ENCODE measurements at places on chromosomes 5 and 9.

DNA sequence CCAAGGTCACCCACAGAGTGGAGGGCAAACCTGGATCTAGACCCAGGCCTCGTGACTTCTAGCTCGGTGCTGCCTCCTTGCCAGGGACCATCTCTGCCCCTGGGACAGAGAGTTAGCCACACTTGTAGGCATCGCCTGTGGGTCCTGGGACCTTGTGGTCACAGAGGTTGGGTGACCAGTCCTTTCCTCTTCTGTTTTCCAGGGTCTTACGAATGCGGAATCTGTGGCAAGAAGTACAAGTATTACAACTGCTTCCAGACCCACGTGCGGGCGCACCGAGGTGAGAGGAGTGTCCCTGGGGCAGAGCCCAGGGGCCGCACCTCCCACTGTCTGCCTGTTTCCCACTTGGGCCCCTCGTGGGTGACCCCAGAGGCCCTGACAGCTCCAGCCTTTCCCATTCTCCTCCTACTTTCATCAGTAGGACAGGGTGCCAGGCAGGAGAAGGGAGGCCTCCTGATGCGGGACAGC lies 76.3 kb downstream of the AMBP start:
- no peak for DNase-seq

DNA sequence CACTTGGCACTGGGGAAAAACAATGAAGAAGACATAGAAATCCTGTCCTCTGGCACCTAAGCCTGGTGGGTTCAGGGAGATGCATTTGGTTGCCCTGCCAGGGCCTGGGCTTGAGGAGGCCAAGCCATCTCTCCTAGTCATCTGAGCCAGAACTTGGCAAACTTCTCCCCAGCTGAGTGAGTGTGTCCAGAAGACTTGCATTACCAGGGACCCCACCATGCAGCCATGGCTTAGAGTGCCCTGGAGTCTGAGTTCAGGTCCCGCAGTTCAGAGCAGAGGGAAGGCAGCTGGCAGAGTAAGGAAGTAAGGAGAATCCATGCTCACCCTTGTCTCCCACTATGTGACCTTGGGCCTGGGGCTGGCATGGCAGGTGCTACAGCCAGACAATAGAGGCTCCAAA lies 37.4 kb upstream of the FCN1 start:
- DNase-seq, result no peak

DNA sequence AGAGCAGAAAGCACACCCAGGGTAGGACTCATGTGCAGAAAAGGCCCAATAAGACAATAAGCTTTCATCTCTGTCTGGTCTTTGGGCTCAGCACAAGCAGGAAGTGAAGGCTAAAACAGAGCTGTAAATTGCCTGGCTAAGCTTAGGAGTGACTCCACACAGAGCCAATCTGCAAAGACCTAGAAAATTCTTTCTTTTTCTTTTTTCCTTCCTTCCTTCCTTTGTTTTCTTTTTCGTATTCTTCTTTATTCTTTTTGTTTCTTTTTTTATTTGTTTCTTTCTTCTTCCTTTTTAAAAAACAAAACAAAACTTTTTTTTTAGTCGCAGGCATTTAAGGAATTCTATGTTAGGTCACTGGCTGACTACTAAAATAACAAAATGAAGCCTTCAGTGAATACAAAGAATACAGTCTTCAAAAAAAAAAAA lies 12.2 kb downstream of the SLC35A4 start:
- DNase-seq, result no peak

- DNase-seq, result no peak
Observed at GRCh38 chr5:112971276-112971675, 5.3 kb upstream of the DCP2 start.

- no peak for DNase-seq
Observed at GRCh38 chr9:18362901-18363685, 110.9 kb upstream of the ADAMTSL1 start.

GRCh38 chr9:91223000-91223399 lies 138.7 kb downstream of the AUH start:
- DNase-seq, result no peak

DNA sequence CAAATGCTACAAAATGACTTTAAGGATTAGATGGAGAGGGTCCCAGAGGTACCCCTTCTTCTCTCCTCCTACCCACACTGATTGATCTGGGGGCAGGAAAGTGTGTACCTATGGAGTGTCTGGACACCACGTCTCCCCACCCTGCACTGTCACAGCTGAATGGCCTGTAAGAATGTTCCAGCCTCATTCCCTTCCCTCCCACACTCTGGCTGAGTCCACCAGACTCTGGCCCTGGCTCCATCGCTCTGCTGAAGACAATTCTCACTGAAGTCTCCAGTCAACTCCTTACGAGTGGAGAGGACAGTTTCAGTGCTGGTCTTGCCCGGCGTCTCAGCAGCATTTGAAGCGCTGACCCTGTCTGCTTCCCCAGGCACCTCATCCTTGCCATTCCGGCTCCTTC lies 105.8 kb downstream of the TTLL11 start:
- no peak for DNase-seq

DNA sequence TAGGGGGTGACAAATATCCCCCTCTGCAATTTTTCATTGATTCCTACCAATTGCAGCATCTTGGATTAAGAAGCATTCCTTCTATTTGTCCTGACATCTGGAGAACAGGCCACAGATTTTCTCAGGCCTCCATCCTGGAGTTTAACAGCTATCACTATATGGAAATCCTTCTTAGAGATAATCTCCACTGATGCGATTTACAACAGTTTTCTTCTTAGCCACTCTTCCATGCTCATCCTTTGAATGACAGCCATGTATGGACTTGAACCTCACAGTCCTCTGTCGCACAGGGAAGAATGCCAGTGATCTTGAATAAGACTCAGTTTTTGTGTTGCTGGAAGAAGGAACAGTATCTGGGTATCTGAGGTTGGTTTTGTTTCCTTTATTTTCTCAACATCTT lies 73.2 kb downstream of the PGM5 start:
- no peak for DNase-seq

GRCh38 chr5:171477101-171477500 lies 57.7 kb downstream of the FGF18 start:
- DNase-seq, result no peak

DNA sequence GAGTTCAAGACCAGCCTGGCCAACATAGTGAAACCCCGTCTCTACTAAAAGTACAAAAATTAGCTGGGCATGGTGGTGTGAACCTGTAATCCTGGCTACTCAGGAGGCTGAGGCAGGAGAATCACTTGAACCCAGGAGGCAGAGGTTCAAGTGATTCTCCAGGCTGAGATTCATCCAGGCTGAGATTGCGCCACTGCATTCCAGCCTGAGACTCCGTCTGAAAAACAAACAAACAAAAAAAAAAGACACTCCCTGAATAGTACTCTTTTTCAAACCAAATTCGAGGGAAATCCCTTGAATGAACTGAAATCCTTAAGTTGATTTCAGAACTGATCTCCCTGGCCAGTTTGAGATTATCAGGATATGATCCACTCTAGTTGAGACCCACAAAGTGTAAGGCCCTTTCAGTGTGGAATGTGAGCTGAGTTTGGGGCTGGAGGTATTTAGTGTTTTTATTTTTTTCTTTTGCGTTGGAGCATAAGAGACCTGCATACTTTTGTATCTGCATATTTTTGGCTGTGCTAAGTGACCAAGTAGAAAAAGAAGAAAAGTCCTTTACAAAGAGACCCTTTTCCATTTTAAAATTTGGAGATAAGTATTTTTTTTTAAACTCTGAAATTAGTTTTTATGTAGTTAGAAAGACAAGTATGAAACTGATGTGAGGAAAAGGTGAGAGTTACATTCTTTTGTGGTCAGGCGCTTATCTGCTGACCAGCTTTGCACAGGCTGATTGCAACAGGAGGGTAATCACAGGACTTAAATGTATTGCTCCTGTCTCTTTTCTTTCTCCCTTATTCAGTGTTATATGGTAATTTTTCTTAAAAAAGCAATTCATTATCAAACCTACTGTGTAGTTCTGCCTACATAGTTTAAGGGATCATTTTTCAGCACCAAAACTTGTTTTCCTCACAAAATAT lies 42.9 kb downstream of the TMEFF1 start:
- DNase-seq, result no peak

DNA sequence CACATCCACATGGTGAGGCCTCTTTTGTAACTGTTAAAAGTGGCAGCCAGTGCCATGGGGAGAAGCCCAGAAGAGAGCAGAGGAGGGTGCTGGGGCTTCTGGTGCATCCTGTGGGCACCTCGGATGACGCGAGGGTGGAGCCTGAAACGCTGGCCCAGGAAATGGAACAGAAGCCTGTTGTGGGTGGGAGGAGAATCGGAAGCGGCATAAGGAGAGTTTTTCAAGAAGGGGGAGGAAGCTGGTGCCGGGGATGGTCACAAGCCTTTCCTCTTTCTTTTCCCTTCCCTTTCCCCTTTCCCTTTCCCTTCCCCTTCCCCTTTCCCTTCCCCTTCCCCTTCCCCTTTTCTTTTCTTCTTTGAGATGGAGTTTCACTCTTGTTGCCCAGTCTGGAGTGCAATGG lies 12.9 kb downstream of the ANKRD33B start:
- DNase-seq, result no peak

DNA sequence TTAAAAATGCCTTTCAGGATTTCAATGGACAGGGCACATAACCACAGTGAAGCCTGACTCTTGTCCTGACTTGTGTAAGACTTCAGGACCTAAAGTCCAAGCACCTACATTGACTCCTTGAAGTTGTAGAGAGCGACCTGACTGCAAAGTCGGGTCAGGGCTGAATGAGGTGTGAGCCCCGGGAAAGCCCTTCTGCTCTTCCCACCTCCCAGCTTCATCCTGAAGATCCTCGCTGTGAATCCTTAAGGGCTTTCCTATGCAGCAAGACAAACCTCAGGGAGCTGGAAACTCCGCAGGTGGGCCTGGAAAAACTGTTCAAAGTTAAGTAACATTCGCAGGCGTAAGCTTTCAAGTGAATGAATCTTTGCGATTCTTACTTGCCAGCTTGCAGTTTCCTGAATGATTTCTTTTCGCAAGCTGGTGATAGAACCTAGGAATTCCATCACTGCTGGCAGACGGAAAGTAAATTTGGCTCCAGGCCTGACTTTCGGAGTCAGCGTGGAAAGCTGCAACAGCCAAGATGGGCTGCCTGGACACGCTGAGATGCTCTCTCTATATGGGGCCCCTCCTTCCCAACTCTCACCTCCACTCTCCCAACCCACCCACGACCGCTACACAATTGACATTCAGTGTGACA lies 10.9 kb downstream of the SEMA5A start:
- no peak for DNase-seq

- DNase-seq, result no peak
Observed at GRCh38 chr9:8800196-8800595, 1000.6 kb upstream of the DMAC1 start.

DNA sequence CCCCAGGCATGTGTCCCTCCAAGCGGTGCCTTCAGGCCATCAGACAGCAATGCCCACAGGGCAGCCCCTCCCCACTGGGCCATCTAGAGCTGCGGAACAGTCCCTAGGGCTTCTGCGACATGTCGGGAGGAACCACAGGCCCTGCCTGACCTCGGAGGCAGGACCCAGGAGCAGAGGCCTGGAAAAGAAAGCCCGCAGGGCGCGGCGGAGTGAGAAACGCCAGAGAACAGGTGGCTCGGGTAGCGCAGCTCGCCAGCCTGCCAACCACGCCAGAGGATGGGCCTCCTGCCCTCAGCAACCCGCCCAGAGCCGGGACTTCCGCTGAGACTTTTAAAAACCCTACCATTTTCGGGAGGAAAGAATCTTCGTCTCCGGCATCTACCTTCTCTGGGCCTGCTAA lies 715 bp downstream of the LCN8 start:
- no peak for DNase-seq

DNA sequence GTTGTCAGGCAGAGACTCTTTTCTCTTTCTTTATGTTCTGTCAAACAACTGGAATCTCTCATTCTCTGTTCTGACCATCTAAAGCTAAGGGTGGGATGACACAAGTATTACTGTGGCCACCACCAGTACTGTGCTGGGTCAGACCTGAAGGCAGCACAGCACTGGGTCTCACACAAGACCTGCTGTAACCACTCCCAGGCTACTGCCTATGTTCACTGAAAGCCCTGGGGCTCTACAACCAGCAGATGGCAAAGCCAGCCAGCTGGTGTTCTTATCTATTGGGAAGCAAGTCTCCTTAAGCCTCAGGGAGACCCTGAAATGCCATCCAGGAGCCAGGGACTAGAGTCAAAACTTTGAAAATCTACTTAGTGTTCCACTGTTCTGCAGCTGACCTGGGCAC lies 189.5 kb downstream of the SLCO4C1 start:
- no peak for DNase-seq

DNA sequence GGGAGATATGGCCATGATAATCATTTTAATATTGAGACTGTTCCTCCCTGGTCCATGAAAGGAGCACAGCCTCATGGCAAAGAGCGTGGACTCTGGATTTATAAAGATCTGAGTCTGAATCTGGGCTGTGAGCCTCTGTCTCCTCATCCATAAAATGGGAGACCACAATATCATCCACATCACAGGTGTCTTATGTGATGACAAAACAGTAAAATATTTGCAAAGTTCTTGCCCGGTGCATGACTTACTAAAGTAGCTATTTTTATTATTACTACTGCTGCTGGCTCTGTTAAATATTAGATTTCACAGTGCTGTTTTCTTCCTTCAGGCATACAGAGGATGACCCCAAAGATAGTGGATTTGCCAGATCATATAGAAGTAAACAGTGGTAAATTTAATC lies 74.1 kb downstream of the TEK start:
- no peak for DNase-seq

GRCh38 chr5:40416098-40416497 lies 263.6 kb upstream of the PTGER4 start:
- DNase-seq, result no peak

- no peak for DNase-seq
Observed at GRCh38 chr9:130996205-130996604, 12.8 kb upstream of the LAMC3 start.

DNA sequence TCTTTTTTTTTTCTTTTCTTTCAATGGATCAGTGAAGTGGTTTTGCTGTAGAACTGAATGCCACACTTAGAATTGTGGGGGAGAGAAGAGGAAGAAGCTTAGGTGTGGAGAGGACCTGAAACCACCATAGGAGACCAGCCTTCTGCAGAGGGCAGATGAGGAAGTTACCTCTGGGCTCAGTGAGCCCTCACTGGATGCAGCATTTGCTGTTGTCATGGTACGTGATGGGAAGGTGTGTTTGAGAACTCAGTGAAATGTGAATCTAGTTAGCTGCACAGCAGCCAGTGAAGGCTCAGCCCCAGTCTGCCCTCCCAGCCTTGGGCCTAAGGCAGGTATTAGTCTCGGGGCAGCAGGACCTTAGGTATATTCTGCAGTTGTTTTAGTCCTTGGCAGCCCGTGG lies 17.5 kb downstream of the CYFIP2 start:
- DNase-seq, result peak; percentile 69

- no peak for DNase-seq
Observed at GRCh38 chr9:131574730-131575640, 29.7 kb downstream of the PRRT1B start.

- DNase-seq, result no peak
Observed at GRCh38 chr5:146447734-146448380, 724 bp downstream of the TCERG1 start.

DNA sequence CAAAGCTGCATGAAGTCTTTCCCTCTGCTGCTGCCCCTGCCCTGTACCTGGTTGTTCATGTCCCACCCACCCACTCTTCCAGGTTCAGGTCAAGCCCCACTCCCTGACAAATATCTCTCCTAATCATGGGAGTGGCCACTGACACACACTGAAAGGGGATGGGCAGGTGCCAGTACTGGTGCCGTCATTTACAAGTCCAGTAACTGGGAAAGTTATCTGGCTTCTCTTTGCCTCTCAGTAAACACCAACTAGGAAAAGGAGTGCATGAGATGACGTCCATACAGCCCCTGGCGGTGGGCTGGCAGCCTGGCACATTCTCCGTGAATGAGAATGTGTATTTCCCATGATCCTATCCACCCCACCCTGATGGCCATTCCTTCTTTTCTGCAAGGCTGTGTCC lies 225.2 kb downstream of the FSTL4 start:
- DNase-seq, result no peak
